ENCODE measurements at places on chromosomes 16 and 17.

DNA sequence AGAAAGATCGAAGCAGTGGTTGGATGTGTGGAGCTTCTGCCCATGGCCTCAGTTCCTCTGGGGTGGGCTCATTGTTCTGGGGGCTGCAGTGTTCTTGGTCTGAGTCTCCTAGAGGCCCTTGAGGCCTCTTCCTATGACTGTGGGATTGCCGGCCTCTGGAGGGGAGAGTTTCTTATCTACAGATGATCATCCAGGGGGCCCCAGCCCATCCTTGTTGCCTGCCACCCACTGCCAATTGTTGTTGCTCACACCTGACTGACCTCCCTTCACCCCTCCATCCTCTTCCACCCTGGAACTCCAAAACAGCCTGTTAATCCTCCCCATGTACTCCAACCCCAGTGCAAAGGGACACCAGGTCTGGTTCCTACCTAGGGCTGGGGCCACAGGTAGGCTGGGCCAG, 5.9 kb downstream of the B3GNT9 start:
- DNase-seq = no peak

DNA sequence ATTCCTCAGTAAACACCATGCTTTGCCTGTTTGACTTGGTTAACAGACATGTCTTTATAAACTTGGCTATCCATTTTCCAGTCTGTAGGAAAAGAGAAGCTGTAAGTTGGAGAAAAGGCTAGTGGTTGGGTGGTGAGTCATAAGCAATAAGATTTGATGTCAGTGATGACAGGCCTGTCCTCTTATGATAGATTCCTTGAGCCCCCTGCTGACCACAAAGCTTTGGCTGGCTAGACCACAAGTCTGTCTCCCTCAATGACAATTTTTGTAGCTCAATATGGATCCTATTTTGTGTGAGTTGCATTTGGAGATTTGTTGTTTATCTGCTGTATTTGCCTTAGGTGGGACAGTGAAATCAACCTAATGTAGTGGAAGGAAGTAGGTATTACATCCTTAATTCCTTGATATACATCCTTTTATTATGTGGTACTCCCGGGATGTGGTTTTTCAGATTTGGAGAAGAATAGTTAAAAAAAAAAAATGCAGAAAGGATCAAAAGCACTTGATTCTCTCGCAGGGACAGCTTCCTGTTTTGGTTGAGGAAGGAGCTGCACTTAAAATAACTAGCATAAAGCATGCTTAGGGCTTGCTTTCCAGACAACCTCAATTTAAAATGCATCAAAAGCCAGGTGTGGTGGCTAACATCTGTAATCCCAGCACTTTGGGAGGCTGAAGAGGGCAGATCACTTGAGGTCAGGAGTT, 67.4 kb downstream of the SIAH1 start:
- DNase-seq = peak; percentile 30

DNA sequence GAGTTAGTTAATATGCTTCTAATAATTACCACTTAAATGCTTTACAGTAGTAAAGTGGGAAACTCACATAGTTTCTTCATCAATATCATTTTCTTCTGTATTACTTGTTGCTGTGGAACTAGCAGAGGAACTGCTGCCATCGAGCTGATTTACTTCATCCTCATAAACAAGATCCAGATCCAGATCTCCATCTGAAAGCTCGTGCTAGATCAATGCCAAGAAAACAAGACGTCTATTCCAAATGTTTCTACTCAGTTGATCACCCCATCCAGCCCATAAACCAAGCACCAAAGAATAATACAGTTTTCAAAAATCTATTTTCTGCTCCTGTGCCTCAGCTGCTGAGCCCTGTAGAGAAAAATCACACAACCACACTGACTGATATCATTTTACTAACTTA, 59.1 kb downstream of the TRIM37 start:
- no peak for DNase-seq

DNA sequence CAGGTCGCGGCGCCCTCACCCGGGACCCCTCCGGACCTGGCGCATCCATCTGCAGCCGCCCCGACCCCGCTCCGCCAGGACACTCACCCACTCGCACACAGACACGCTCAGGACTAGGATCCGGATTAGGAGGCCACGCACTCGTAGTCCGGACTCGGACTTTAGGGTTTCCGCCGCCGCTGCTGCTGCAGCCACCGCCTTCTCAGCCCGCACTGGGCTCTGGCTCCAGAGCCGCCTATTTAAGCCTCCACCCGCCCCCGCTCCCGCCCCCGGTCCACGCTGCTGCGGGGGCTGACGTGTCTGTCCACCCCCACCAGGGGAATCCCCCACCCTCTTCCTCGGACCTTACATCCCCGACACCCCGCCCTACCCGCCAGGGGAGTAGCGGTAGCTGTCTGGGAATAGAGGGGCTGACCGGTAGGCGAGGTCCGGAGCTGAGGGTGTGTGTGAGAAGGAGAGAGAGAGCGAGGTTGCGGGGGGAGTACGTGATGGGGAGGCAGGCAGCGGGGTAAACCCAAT, at the start of gene RRAD:
TSS of gene RRAD (minus strand) at position 214 of the 519 bp plus-strand sequence. CDS start 356 bp downstream, outside the sequence.
- DNase-seq = no peak

DNA sequence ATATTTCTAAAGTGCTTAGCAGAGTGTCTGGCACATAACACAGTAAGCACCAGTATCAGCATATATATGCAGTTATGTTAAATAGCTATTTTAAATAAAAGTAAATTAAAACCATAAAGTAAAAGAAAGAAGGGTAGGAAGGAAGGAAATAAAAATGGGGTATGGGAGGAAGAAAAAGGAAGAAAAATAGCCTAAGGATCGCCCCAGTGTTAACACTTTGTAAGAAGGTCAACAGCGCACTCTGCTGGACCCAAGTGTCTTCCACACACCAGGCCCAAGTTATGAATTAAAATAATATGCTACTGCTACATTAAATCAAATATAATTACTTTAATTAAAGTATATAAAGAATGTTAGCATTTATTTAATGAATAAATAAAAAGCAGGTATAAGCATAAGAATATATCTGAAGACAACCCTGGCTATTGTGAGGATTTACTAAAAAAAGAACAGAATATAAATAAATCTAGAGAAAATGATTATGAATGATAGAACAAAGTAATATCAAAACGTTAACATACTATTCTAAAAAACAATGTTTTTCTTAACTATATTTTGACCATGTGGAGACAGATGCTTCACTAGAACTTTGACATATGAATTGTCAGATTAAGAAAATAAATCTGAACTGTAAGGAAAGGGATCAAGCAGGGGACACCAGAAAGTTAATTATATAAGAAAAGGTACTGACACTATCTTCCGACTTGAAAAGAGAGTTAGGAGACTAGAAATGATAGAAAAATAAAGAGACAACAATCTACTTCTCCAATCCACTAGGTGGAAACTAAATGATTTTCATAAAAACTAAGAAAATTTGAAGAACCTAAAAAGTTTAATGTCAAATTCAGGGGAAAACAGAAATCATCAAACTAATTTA, 25.9 kb downstream of the BRIP1 start:
- DNase-seq = peak; percentile 63

- no peak for DNase-seq
These were observed 139.4 kb downstream of the CPPED1 start for GRCh38 chr16:12664164-12664733.
